ENCODE measurements at places on chromosomes 16 and 17.

DNA sequence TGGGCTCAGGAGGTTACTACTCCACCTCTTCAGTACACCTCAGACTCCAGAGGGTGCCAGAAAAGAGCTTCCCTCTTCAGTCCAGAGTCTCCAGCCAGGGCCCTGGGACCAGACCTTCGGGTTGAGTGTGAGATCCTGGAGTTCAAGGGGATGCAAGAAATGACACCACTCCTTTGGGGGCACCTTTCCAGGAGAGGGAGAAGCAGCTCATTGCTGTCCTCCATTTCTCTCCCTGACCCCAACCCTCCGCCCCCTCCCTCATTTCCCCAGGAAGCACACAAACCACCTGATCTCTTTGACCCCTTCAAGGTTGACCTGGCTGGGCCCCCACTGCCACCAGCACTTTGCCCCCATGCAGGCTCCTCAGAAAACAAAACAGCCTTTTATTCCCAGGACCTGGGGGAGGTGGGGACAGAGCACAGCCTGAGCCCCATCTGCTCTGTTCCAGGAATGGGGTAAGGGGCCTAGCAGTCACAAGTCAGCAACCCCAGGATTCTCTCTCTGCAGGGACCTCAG lies 21.4 kb downstream of the CDH5 start:
- no peaks in the 10 kb centered on the region for H3K36me3 ChIP-seq
- H3K27me3 ChIP-seq, result no peaks in the 10 kb centered on the region
- no peak overlapping the region for H3K27ac ChIP-seq
- H3K4me1 ChIP-seq, result no peaks in the 10 kb centered on the region

DNA sequence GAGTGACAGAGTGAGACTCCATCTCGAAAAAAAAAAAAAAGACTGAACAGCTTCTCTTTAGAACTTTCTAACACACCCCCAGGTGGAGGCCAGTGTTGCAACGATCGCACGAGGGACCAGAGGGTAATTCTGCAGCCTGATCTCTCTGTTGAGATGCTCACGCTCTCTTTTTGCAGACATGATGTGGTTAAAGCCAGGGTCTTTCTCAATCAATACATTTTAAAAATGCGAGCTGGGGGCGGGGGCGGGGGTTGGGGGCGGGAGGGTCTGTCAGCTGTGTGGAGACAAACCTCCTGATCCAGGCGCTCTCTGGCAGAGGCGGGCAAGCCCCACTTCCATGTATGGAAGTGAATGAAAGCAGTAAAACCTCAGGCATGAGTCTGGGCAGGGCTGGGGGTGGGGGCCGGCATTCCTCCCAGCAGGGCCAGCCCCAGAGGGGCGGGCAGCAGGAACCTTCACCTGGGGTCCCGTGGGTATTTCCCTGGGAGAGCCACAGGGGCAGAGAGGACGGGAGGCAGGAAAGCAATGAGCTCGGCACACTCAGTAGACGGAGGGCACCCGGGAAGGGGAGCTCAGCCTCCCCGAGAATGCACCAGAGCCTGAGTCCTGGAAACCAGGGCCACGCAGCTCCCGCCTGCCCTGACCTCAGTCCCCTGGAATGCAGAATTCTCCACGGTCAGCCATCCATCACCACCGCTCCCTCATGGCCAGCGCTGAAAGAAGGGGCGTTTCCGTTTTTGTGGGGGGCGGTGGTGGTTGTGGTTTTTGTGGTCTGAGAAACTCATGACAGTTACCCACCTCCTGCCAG lies 28.0 kb downstream of the NXN start:
- H3K27ac ChIP-seq, result peak overlapping the region; percentile 98
- peaks cover 10% of the 10 kb centered on the region for H3K4me1 ChIP-seq
- H3K36me3 ChIP-seq, result peaks cover 3% of the 10 kb centered on the region
- H3K27me3 ChIP-seq, result no peaks in the 10 kb centered on the region
- H3K4me3 ChIP-seq, result no peak overlapping the region

DNA sequence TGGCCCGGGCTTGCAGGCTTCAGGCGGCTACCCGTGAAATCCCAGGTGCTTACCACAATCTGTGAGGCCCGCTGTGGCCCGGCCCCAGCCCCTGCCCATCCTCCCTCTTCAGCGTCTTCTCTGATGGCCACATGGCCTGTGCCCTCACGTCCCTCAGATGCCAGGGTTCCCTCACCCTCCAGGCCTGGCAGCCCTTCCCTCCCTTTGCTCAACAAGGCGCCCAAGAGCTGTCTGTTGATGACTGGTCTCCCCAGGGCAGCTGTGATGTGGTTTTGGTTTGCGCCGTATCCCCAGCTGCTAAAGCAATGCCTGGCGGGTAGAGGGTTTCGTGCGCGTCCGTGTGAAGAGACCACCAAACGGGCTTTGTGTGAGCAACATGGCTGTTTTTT lies 35.1 kb downstream of the PMM2 start:
- H3K4me1 ChIP-seq, result peaks cover 10% of the 10 kb centered on the region
- no peak for DNase-seq
- H3K27ac ChIP-seq, result peak overlapping the region; percentile 36
- H3K4me3 ChIP-seq, result no peak overlapping the region
- peaks cover 6% of the 10 kb centered on the region for H3K36me3 ChIP-seq

DNA sequence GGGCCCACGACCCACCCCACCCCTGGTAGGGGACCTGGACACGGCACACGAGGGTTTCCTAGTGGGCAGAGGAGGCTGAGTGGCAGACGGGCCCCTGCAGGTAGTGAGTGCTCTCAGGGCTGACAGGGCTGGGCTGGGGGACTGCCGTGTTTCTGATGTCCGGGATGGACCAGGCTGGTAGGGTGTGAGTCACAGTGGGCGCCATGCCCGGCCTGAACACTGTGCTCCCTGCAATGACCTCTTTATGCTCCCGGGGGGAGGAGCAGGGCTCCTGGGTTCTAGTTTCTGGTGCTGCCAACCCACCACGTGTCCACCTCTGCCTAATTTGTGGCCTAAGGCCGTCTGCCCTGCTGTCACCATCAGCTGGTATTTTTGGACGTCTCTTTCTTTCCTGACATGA lies 26.3 kb downstream of the ARHGAP23 start:
- H3K4me1 ChIP-seq, result peaks cover 35% of the 10 kb centered on the region
- H3K27ac ChIP-seq, result peak overlapping the region; percentile 60
- H3K36me3 ChIP-seq, result no peaks in the 10 kb centered on the region

- H3K36me3 ChIP-seq, result no peaks in the 10 kb centered on the region
- no peak overlapping the region for H3K4me3 ChIP-seq
- peaks cover 2% of the 10 kb centered on the region for H3K4me1 ChIP-seq
Observed at GRCh38 chr16:20942256-20942655, 41.7 kb downstream of the LYRM1 start.

DNA sequence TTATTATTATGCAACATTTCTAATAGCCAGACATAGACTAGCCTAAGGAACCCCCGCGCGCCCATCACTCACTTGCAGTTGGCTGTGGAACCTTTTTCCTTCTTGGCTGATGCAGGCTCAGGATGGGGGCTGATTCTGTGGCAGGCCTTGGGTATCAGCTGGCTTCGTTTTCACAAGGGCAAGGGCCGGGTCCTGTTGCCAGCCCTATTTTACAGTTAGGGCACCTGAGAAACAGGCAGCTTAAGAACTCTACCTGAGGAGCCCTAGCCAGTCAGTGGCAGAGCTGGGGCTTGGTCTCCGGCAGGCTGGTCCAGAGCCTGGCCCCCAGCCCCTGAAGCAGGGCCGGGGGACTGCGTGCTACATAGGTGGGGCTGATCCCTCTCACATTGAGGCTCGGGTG lies 28.7 kb downstream of the ADGRG5 start:
- H3K27ac ChIP-seq, result no peak overlapping the region
- H3K4me3 ChIP-seq, result no peak overlapping the region
- no peaks in the 10 kb centered on the region for H3K27me3 ChIP-seq
- H3K4me1 ChIP-seq, result no peaks in the 10 kb centered on the region
- no peak for DNase-seq

DNA sequence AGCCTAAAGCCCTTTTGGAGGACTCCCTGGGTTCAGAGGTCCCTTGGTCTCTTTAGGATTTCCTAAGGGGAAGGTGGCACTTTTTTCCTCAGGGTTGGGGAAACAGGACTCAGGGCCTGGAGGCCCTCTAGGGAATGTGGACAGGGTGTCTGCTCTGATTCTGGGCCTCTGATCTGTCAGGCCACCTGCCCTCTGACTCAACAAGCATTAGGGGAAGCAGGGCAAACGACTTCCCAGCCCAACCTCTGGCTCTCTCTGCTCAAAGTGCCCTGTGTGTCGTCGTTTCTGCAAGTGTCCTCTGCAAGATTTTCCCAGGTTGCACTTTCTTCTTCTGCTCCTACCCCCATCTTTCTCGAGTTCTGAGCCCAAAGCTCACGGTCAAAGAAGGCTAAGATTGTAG lies 6.6 kb upstream of the IGFBP4 start:
- H3K27ac ChIP-seq, result no peak overlapping the region
- no peak overlapping the region for H3K4me3 ChIP-seq
- H3K4me1 ChIP-seq, result no peaks in the 10 kb centered on the region
- H3K27me3 ChIP-seq, result no peaks in the 10 kb centered on the region
- no peaks in the 10 kb centered on the region for H3K36me3 ChIP-seq

DNA sequence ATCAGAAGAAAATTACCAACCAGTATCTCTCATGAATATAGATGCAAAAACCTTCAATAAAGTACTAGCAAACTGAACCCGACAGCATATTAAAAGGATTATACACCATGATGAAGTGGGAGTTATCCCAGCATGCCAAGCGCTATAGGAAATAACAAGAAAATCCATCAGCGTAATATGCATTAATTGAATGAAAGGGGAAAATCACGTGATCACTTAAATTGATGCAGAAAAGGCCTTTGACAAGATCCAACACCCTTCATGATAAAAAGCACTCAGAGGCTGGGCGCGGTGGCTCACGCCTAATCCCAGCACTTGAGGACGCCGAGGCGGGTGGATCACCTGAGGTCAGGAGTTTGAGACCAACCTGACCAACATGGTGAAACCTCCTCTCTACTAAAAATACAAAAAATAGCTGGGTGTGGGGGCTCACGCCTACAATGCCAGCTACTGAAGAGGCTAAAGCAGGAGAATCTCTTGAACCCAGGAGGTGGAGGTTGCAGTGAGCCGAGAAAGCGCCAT lies 4.8 kb downstream of the CTRB2 start:
- no peak overlapping the region for H3K27ac ChIP-seq
- no peaks in the 10 kb centered on the region for H3K36me3 ChIP-seq
- H3K4me1 ChIP-seq, result peaks cover 8% of the 10 kb centered on the region
- H3K27me3 ChIP-seq, result no peaks in the 10 kb centered on the region

DNA sequence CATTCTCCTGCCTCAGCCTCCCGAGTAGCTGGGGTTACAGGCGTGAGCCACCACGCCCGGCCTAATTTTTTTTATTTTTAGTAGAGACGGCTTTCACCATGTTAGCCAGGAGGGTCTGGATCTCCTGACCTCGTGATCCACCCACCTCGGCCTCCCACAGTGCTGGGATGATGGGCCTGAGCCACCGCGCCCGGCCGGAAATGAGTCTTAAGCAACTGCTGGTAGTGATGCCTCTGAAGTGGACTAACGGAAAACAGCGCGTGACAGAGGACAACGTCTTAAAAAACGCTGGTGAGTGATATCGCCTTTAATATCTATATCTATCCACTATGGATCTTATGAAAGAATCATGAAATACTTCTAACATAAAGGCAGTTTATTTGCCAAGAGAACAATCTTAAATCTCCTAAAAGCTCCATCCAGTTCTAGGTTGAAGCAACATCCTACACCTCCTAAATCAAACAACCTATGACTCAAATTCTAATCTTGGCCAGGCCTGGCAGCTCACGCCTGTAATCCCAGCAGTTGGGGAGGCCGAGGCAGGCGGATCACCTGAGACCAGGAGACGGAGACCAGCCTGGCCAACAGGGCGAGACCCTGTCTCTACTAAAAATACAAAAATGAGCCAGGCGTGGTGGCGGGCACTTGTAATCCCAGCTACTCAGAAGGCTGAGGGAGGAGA lies 69.8 kb downstream of the NXN start:
- H3K36me3 ChIP-seq, result no peaks in the 10 kb centered on the region
- no peak overlapping the region for H3K4me3 ChIP-seq

- no peak for DNase-seq
- no peaks in the 10 kb centered on the region for H3K36me3 ChIP-seq
- H3K4me3 ChIP-seq, result no peak overlapping the region
- no peaks in the 10 kb centered on the region for H3K4me1 ChIP-seq
- no peak overlapping the region for H3K27ac ChIP-seq
- H3K27me3 ChIP-seq, result no peaks in the 10 kb centered on the region
Observed at GRCh38 chr17:77842528-77843147, 115.9 kb upstream of the TNRC6C start.

- no peak for DNase-seq
- H3K4me3 ChIP-seq, result no peak overlapping the region
- no peaks in the 10 kb centered on the region for H3K4me1 ChIP-seq
- H3K36me3 ChIP-seq, result no peaks in the 10 kb centered on the region
Observed at GRCh38 chr17:63927464-63928171, 4.5 kb downstream of the CD79B start.

DNA sequence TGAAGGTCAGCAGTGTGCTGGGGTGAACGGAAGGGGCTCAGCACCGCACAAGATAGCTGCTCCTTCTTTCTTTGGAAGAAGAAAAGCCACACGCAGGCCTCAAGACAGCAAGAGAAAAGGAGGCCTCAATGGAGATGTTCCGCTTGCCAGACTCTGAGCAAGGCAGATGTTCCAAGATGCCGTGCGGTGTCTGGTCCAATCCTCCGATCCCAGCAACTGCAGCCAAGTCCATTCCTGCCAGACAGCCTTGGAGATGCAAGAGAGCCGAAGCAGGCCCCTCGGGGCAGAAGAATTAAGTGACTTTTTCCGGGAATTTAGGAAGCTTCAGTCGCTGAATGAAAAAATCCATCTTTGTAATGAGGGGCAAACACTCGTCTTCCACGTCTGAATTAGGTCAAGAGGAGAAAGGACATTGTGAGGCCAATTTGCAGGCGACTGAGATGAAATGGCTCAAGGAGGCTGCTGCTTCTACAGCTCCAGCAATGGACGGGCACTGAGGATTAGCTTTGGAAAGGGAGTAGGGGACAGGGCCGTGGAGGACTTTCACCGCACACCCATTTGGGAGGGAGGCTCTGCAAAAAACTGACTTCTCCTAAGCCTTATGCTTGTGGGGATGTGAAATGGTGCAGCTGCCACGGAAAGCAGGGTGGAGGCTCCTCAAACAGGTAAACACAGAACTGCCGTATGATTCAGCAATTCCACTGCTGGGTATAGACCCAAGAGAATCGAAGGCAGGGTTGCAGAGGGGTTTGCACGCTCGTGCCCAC lies 44.7 kb downstream of the RPH3AL start:
- H3K27ac ChIP-seq, result no peak overlapping the region
- DNase-seq, result no peak
- H3K27me3 ChIP-seq, result no peaks in the 10 kb centered on the region
- H3K4me3 ChIP-seq, result no peak overlapping the region

- H3K27me3 ChIP-seq, result peaks cover 71% of the 10 kb centered on the region
- H3K4me3 ChIP-seq, result no peak overlapping the region
- H3K36me3 ChIP-seq, result no peaks in the 10 kb centered on the region
- no peak overlapping the region for H3K27ac ChIP-seq
Observed at GRCh38 chr17:61459142-61459809, 7.1 kb downstream of the TBX4 start.

- no peak for DNase-seq
- no peak overlapping the region for H3K27ac ChIP-seq
- no peaks in the 10 kb centered on the region for H3K36me3 ChIP-seq
- H3K4me1 ChIP-seq, result peaks cover 1% of the 10 kb centered on the region
Observed at GRCh38 chr16:10036956-10037355, 145.3 kb downstream of the GRIN2A start.

All from mesendoderm (in vitro differentiated cells).